ENCODE measurements at places on chromosomes 2 and 18.

- DNase-seq = no peak
Observed at GRCh38 chr2:74577448-74577847, 22.9 kb downstream of the DOK1 start.

GRCh38 chr2:102044967-102045489, 53.3 kb downstream of the IL1R2 start:
- DNase-seq = no peak

- DNase-seq = no peak
Observed at GRCh38 chr2:201500534-201500933, 49.0 kb downstream of the STRADB start.

GRCh38 chr2:68737711-68738110, 3.1 kb downstream of the ARHGAP25 start:
- no peak for DNase-seq

DNA sequence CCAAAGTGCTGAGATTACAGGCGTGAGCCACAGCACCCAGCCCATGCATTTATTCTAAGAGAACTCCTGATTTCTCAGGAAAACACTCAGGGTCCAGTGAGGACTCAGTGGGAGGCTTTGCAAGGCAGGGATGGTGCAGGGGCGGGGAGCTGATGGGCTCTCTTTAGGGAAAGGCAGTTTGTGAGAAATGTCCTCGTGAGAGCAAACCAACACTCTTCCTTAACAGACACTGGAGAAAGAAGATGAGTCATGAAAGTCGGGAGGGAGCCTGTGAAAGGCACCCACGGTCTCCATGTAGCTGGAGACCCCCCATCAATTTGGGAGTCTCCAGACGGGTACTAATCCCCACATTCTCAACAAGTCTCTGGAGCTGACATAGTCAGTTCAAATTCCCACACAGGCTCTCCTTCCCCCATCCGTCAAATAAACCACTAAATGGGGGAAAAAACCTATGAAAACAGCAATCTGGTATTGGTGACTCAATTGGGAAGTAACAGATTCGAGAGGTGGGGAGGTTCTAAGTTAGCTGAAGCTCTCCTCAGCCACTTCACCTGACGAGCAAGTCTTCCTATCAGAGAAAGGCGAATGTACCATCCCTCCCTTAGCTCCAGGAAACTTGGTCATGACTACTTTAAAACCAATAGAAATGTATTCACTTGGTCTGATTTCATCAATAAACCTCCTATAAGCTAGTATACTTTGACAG, 11.0 kb upstream of the CREG2 start:
- DNase-seq = no peak

- DNase-seq = no peak
Observed at GRCh38 chr2:150378686-150379085, 108.8 kb downstream of the RND3 start.

- no peak for DNase-seq
Observed at GRCh38 chr2:219675221-219675620, 47.8 kb downstream of the SLC4A3 start.

GRCh38 chr2:61338447-61338846, 132.4 kb downstream of the USP34 start:
- no peak for DNase-seq

- DNase-seq = no peak
Observed at GRCh38 chr2:213145715-213146242, 5.6 kb downstream of the IKZF2 start.

DNA sequence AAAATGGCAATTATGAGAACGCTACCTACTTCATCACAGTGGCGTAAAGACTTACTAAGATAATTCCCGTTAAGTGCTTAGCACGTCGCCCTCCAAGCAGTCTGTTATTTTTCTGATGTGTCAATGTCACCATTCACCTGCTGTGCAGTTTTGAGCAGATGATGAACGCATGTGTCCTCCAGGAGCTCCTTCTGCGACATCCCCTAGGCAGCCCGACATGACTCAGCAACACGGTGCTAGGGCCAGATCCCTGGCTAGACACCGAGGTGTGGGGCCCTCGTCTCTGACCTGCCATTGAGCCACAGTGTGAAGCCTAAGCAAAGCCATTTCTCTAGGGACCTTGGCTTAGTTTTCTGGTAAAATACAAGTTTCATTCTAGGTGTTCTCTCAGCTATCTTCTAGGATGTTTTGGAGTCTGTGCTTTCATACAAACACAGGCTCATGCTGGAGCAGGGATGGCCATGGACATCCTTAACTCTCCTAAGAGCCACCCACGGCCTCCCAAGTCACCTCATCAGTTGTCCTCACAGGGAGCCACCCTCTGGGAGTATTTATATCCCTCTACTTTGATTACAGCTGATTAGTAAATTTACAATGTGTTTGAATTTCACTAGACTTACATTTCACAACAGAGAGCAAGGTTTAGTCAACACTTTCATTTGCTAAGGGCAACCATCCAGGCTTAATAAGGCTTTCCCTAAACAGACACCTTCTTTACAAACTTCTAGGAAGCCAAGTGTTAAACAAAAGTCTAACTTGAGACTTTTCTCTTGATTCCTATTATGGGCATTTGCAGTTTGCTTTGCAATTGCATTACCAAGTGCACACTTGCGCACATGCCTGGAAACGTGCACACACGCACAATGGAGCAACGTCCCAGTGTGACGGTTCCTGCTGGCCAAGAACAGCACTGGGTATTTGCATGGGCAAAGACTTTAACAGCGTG, 376.8 kb upstream of the ID2 start:
- DNase-seq = no peak

DNA sequence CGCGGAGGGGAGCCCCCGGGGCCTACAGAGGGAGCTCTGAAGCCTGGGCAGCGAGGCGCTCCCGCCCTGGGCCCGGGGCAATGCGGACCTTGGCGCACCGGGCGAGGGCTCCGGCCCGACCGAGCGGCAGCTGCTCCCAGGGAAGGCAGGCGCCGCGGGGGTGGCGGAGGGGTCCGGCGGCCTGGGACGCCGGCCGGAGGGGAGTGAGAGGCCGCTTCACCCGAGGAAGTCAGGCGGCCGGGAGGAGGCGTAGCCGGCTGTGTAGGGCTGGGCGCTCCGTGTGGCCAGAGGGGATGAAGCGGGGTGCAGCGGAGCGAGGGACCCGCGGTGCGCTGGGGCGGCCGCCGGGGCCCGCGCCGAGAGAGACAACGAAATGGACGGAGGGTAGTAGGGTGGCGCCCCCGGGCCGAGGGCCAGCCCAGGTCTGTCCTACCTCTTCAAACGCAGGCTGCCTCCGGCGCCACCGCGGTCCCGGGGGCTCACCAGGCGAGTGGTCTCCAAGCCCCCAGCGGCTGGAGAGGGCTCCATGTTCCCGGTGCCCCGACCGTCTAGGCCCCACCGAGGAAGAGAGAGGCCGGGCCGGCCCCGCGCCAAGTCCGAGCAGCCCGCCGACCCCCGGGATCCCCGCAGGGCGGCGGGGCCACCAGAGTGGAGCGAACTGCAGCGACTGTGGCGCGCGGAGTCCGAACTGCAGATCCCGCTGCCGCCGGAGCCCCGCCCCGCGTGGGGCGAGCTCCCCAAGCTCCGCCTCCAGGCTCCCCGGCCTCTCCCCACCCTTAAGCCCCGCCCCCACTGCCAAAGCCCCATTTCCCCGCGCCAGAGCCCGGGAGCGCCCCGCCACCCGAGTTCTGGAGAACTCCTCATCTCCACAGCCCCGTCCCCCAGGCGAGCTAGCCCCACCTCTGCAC, at the start of gene SLC30A3:
Gene SLC30A3, minus strand, starts transcription at position 669 of the 908 bp plus-strand sequence. Its CDS starts 141 bp downstream, at position 528.
- DNase-seq = no peak

DNA sequence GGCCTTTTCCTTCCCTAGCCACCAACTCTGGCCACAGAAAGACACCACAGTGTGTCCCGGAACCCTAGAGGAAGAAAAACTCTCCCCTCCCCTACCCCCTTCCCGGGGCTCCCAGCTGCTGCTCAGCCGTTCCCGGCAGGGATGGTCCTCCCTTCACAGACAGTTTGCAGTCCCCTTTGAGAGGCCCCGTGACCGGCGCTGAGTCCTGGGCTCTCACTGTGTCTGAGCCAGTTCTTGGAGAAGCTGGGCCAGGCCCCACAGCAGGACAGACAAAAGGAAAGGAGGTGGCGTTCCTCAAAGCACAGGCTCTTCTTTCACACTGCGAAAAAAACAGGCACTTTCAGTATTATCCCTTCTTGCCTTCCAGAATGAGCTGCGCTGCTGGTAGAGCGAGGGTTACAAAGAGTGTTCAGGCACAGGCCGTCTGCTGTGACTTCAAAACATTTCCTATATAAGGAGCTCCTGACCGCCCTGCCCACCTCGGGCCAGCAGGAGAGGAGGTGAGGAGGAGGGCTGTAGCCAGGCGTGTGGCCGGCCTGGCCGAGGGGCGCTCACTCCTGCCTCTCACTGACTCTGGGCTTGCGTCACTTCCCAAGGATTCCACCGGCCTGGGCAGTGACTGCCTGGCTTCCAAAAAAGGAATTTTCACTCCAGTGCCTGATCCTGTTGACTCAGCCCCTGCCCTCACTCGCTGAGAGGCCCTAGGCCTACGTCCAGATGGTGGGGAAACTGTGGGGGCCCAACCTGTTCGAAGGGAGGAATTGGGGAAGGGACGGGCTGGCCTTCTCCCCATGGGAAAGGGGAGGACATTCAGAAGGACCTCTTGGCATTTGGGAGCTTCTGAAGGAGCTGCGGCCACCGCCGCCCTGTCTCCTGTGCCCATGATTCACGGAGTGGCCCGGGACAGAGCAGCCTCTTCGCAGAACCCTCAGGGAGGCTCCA, 24.9 kb downstream of the CIDEA start:
- DNase-seq = no peak

- no peak for DNase-seq
Observed at GRCh38 chr2:42978887-42979415, 186.6 kb upstream of the HAAO start.

DNA sequence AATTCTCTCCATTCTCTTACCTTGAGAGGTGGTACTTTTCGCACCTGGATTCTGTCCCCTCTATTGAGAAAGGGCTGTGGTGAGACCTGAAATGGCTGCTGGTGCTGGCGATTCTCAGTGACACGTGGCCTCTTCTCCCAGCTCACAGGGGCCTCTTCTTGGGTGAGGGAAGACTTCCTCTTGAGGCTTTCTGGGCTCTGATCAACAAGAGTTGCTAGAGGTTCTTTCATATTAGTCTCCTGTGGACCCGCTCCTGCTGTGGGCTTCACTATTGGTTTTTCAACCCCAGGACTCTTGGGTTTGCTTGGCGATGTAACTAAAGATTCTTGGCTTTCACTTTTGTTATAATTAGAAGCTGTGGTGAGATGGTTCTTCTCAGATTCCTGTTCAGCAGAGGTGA, 76.3 kb upstream of the DTNB start:
- no peak for DNase-seq

- no peak for DNase-seq
Observed at GRCh38 chr2:29189052-29189451, 73.8 kb downstream of the CLIP4 start.

GRCh38 chr2:3203497-3204019, 174.1 kb downstream of the EIPR1 start:
- no peak for DNase-seq

DNA sequence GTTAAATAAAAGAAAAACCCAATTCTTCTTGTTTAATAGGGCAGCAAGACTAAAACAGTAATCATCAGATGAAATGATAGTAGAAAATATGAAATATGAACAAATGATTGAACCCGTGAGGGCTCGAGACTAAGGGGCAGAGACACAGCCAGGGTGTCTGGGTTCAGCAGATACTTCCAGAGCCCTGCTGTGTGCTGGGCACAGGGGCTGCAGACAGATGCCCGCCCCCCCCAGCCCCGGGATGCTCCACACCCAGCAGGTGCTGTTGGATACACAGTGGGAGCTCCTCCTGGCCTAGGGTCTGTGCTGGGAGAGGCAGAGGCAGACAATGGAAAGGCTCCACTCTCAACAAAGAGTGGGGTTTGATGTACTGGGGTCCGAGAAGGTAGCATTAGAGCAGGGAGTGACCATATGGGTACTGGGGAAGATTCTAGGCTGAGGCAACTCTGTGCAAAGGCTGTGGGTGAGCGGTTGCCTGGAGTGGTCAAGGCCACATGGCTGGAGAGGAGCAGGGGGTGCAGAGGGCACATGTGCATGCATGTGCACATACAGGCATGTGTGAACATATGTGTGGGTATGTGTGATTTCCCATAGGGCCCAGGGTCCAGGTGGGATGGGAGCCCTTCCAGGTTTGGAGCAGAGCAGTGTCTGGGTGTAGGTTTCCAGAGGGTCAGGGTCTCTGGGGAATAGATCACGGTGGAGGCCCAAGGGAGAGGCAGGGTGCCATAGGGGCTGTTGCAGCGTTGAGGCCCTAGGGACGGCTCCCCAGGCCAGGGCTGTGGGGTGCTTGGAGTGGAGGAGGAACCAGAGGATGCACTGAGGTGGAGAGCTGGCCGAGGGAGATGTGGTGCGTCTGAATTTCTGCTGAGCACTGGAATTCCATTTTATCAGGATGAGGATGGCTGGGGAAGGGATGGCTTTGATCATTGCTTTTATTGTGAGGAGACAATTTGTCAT, 36.7 kb downstream of the LDLRAD4 start:
- DNase-seq = no peak

GRCh38 chr18:23386317-23386716, 66.8 kb upstream of the RIOK3 start:
- no peak for DNase-seq

Data from stimulated activated CD8-positive, alpha-beta memory T cell treated with anti-CD3 and anti-CD28 coated beads, Interleukin-4, amount 100 ng/mL, for 1 hour (primary cell).